ENCODE measurements at places on chromosomes 4 and X.

GRCh38 chrX:8341814-8342590 is 122.6 kb upstream of the VCX3B start:
- no peak for DNase-seq

DNA sequence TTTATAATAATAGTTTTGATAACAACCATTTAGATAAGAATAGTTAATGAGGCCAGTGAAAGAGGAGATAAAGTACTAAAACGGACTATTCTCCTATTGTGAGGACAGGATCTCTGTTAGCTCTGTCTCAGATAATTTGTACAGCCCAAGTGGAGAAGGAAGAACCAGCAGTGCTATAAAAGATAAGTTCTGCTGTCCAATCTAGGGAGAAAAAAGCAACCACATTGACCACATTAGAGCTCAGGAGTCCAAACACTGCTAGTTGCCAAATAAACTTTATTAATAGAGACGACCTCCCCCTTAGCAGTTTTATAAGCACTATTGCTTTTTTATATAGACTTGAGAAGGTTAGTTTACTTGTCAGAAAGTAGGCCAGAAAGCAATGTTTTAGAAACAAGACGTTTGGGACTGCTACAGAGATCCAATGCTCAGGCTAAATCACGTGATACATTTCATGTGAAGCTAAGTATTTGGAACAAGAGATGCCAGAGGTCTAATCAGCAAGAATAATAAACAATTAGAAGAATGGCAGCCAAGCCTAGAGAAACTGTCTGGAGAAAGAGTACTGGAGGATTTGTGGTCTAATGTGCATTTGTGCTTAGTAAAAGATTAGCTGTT is 15.9 kb downstream of the IL15 start:
- DNase-seq = no peak

DNA sequence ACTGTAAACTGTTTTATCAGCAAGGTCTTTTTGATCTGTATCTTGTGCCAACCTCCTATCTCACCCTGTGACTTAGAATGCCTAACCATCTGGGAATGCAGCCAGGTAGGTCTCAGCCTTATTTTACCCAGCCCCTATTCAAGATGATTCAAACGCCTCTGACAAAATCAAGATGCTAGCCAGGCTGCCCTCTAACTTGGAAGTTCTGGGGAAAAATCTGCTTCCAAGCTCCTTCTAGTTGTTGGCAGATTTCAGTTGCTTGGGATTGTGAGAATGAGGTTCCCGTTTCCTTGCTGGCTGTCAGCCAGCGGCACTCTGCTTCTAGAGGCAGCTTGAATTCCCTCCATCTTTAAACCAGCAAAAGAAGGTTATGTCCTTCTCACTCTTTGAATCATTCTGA is 34.7 kb downstream of the LUZP4 start:
- no peak for DNase-seq

DNA sequence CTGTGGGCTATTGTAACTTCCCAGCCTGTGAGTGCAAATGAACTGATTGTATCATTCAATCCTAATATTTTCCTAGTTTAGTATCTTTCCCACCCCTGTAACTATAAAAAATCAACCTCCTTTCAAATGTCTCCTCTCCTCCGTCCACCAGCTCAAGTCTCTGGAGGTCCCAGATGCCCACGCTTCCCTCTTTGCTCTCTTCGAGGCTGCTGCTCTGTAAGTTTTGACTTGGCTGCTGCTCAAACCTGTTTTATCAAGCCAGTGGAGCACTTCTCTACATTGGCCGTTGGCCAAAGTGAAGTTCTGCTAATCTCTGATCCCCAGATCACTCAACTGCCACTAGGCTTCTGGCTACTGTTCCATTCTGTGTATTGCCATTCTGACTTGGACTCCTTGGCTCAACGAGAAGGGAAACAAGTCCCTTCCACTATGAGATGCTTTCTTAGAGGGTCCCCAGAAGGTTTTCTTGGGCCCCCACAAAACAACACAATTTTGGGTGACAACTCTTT is 60.7 kb upstream of the RAPGEF2 start:
- peak; percentile 10 for DNase-seq

DNA sequence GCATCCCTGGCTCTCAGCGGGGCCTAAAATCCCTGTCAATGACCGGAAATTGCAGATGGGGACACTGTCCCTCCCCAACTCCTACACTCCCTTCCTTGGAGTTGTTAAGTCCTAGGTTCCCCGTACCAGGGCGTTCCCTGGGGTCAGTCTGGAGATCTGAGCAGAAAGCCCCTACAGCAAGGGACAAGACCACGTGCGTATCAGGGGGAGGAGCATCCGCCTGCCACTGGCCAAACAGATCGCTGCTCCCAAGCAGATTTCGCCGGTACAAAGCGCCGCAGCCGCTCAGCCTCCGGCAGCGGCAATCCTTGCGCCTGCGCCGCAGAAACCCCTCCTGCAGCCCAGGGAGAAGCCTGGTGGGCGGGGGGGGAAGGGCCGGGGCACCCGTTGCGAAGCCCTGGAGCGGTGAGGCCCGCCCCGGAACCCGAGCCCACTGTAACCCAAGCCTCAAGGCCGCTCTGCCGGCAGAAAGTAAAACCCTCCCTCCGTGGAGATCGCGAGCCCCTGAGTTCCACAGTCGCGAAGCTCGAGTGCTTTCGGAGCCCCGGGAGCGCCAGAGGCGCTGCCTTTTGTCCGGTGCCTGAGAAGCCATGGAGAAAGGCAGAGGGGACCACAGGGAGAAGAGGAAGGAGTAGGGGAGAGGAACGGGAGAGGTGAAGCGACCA is 2.7 kb downstream of the CRMP1 start:
- no peak for DNase-seq

DNA sequence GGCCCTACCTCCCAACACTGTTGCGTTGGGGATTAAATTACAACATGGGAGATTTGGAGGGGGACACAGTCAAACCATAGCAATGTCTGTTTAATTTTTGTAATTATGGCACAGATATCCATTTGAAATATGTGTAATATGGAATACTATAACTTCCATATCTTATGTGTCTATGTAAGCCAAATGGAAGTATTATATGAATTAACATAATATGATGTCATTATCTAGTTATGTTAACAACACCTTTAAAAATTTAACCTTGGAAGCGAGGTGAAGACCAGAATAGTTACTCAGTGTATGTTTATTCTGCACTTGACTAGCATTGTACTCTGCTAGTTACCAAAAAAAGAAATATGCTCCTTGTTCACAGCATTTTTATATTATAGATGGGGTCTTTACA is 4.3 kb downstream of the SMARCA5 start:
- DNase-seq = no peak

DNA sequence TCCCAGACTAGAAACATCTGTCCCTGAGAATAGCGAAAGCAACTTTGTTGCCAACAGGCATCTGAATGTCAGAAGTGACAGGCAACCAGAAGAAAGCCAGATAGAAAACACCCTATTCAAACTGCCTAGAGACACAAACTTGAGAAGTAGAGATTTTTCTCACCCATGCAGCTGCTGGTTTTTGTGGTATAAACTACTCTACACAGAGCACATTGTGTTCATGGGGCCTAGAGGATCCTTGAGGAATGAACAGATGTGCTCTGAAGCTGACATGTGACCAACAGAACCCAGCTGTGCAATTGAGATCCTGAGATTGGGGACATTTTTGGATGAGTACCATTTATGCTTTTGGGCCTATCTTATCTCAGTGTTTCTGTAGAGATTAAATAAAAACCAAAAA is 63.6 kb upstream of the NRK start:
- no peak for DNase-seq

- DNase-seq = no peak
Observed at GRCh38 chr4:182556580-182556979, 313.4 kb downstream of the TENM3 start.

GRCh38 chr4:138861135-138861534 is 154.4 kb upstream of the NOCT start:
- DNase-seq = no peak

DNA sequence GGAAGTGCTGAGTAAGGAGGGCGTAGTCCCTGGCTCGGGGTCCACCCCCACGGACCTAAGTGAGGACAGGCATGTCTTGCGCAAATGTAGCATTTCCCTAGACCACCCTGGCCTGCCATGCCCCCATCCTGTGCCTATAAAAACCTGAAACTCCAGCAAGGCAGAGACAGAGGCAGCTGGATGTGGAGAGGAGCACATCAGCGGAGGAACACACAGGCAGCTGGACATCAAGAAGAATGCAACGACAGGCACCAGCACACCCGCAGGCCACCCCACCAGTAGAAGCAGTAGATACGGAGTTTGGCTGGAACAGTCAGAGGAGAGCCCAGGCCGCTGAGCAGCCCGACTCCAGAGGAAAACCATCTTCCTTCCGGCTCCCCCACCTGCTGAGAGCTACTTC is 345.9 kb downstream of the FSTL5 start:
- no peak for DNase-seq

DNA sequence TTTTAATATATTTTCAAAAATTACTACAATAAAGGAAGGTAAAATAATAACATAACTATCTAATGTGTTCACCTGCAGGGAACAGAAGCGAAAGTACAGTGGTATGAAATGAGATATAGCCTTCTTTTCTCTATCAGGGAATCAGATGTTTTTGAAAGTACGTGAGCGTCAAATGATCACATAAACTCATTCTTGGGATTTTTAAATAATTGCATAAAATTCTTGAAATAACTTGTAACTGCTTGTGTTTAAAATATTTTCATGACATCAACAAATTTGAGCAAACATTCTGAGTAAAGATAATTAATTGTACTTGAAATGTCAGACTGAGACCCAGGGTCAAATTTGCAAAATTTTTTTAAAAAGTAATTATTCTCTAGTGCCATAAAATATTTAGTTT is 193.5 kb upstream of the NEIL3 start:
- DNase-seq = no peak

- DNase-seq = no peak
Observed at GRCh38 chr4:106201373-106201772, 114.6 kb downstream of the TBCK start.

DNA sequence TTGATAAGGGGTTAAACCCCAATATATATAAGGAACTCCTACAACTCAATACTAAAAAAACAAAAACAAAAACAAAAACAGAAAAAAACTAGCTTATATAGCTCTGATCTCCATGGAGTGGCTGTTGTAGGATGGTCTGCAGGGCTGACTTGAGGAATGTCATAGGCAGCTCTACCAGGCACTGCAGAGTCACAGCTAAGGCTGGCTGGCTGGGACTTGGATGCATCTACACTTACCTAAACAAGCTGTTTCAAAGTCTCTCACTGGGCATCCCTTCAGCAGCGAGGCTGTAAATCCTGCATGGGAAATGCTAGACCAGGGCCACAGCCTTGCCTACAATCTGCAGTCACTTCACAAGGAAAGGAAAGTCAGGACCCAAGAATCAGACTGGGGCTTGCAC is 61.3 kb downstream of the HOPX start:
- no peak for DNase-seq
